ENCODE measurements at places on chromosomes 3 and 15.

DNA sequence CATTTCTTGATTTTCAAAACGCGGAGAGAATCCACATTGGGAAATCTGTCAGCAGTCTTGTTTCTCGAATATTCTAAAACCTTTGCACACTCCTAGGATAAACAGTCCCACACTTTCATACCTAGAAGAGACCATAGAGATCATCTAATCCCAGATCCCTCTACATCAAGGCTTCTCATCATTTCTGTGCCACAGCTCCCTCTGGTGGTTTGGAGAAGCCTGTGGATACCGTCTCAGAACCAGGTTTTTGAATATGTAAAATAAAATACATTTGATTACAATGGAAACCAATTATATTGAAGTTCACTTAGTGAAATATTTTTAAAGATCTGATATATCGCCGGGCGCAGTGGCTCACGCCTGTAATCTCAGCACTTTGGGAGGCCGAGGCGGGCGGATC is 211.9 kb upstream of the GOLGA6L4 start:
- no peak for DNase-seq

DNA sequence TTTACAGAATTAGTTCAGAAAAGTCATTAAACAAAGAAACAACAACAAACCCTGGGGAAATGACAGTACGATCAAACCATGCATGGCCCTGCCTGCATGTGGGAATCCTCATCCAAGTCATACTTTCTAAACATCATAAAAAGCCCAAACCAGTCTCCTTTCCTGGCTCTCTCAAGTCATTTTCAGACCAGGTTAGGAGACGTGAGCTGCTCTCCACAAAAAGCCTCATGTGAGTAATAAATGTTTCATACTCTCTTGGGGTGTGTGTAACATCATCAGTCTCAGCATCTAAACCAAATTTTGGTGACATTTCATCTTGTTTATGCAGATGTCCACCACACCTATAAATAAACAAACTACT is 18.9 kb downstream of the GREM1 start:
- no peak for DNase-seq

- DNase-seq: no peak
Observed at GRCh38 chr3:194380326-194380725, 10.8 kb upstream of the LRRC15 start.

- DNase-seq: no peak
Observed at GRCh38 chr15:43346305-43346704, 15.9 kb upstream of the LCMT2 start.

DNA sequence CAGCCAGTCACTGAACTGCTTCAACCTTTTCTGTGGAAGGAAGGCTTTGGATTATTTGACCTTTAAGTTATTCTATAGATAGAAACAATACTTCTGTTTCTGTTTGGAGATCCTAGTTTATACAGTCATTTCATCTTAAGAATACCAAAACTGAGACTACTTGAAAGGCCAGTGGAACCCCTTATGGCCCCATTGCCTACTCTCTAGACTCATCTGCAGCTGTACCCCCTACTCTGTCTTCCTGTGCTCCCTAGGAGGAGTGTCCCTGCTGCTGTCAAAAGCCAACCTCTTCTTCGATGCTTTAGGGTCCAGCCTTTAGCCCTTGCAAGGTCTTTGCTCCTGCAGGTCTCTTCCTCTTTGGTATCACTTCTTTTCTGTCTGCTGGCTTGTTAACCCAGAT is 169.6 kb downstream of the EDEM1 start:
- no peak for DNase-seq
